Stimulated activated CD8-positive, alpha-beta memory T cell treated with anti-CD3 and anti-CD28 coated beads, Interleukin-4, amount 100 ng/mL, for 48 hours (primary cell): ENCODE measurements at places on chromosomes 16 and 17.
A peak's percentile ranks its signal among the peaks of the same experiment; 100 is the strongest.

DNA sequence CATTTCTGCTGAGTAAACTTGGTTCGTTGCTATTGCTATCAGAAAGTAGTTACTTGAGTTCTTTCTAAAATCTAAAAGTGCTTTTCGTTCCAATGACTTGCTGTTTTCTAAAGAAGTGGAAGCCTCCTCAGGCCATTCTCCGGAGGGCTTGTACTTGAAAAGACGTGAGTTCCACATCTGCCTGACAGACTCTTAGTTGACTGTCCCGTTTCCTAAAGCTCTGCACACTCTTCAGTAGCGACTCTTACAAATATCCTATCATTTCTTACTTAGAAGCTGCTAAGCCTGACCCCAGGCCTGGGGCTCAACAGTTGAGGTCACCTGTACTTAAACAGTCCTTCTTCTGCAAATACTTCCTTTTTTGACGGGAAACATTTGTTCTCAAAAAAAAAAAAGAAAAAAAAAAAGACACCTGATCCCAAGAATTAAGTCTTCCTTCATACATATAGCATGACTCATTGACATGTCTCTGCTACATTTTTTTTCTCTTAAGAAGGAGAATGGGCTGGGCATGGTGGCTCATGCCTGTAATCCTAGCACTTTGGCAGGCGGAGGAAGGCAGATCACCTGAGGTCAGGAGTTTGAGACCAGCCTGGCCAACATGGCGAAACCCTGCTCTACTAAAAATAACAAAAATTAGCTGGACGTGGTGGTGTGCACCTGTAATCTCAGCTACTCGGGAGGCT lies 61.5 kb downstream of the DHRS7C start:
- no peak for DNase-seq

DNA sequence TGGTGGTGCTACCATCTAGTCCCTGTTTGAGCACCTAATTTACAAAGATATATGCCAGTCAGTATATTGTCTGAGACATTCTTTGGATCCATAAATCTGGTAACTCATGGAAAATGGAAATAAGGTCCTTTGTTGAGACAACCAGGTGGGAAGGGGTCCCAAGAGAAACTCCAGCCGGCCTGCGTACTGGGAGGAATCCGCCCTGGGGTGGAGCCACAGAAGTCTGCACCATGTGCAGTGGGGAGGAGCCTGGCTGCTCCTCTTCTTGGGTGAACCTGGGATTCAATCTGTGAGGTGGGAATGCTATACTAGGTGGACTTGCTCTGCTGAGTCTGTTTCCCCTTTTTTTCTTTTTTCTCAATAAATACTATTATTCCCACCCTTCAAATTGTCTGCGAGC lies 339.2 kb upstream of the TNRC6C start:
- no peak for DNase-seq

DNA sequence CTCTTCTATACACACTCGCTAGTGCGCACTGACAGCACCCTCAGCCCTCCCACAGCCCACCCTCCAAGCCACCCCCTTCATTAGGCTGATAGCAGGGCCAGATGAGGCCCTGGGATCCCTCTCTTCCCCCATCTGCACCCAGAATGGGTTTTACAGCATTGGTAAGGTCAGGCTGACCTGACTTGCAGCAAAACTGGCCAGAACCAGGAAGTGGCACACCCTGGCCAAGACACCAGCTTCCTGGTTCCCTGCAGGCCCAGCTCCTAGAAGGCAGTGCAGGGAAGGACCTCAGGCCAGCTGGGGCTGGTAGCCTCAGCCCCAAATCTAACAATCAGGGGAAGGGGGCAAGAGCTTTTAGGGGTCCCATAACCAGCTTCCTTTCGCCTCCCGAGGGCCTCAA lies 50.0 kb upstream of the MRPS23 start:
- DNase-seq, result no peak

- DNase-seq, result no peak
Observed at GRCh38 chr16:63947022-63947421, 1174.8 kb downstream of the CDH11 start.

GRCh38 chr16:2084895-2085625 lies 37.3 kb downstream of the TSC2 start:
- DNase-seq, result no peak

- no peak for DNase-seq
Observed at GRCh38 chr16:88669980-88670379, 7.1 kb upstream of the MVD start.

DNA sequence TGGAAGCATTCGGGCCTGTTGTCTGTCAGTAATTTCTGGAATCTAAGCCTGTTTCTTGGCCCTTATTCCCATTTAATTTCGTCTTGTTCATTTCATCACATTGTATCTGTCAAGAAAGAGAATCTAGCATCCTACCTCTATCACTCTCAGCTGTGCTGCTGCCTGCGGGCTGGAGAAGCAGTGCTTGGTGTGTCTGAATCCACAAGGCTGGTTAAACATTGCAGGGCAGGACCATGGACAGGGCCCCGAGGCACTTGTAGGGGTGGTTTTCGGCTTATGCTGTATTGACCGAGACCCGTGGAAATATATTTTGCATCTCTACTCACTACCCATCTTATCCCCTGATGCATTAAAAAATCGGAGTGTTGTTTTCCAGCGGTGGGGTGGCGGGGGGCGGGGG lies 3.1 kb downstream of the RAB11FIP4 start:
- peak; percentile 71 for DNase-seq

DNA sequence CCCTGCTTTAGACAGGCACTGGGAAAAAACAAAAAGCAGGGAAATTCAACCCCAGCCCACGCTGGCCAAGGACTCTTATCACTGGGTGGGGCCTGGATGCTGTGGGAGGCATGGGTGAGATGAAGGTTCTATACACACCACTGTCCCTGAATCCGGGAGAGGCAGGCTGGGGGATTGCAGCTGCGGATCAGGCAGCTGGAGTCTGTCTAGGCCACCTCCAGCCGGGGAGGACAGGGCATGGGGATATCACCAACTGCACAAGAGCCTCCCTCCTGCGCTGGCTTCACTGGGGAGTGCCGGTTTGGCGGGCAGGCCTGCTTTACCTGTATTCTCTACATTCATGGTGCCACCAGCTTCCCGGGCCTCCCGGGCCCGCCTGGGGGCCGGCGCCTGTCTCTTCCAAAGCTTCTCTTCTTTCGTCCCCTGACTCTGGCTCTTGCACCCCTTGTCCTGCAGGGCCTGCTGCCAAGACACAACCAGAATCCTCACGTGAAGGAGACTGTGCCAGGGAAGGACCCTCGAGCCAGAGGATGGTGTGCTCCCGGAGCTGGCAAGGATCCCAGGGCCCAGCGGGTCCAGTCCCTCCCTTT lies 13.9 kb downstream of the KIFC3 start:
- no peak for DNase-seq

GRCh38 chr17:61057257-61057656 lies 342.4 kb upstream of the TBX2 start:
- no peak for DNase-seq

- no peak for DNase-seq
Observed at GRCh38 chr16:53043986-53044601, 8.6 kb downstream of the CHD9NB start.

DNA sequence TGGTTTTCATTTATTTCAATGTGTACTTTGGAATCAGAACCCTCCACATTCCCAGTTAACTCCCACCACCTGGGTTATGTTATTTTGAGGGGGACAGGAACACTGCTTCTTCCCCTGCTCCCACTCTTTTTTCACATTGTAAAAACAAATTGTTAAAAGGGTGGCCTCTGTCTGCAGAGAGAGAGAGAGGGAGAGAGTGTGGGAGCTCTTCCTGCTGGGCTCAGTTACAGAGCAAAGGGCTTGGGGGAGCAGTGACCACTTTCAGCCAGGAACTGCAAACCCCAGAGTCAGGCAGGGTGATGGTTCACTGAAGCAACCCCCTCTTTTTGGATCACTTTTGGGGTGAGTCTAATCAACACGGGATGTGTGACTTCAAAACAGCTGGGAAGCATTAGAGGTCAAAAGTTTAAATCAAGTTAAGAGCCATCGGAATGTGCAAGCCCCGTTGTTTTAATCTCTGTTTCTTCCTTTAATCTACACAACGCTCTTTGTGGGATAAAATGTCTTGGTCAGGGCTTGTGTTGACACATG lies 577.0 kb upstream of the CDH11 start:
- no peak for DNase-seq

- DNase-seq, result no peak
Observed at GRCh38 chr17:76197911-76198310, 42.4 kb downstream of the RNF157 start.

DNA sequence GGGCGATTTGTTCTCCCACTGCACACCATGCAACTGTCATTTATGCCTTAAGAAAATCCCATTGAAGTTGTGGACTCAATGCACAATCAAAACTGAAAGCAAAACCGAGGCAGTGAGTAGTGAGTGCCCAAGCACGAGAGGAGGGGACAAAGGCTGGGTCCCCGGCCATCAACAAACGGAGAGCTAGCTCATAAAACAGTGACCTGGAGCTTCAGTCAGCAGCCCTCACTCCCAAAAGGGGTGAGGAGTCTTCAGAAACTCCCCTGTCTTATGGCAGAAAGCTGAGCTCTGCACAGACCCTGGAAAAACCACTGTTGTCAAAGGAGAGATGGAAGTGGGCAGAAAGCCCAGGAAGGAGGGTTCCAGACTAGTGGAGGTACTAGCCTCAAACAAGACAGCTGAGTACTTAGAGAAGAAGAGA lies 96.9 kb downstream of the ADCY9 start:
- DNase-seq, result no peak

GRCh38 chr16:81496321-81496720 lies 51.7 kb downstream of the CMIP start:
- no peak for DNase-seq

DNA sequence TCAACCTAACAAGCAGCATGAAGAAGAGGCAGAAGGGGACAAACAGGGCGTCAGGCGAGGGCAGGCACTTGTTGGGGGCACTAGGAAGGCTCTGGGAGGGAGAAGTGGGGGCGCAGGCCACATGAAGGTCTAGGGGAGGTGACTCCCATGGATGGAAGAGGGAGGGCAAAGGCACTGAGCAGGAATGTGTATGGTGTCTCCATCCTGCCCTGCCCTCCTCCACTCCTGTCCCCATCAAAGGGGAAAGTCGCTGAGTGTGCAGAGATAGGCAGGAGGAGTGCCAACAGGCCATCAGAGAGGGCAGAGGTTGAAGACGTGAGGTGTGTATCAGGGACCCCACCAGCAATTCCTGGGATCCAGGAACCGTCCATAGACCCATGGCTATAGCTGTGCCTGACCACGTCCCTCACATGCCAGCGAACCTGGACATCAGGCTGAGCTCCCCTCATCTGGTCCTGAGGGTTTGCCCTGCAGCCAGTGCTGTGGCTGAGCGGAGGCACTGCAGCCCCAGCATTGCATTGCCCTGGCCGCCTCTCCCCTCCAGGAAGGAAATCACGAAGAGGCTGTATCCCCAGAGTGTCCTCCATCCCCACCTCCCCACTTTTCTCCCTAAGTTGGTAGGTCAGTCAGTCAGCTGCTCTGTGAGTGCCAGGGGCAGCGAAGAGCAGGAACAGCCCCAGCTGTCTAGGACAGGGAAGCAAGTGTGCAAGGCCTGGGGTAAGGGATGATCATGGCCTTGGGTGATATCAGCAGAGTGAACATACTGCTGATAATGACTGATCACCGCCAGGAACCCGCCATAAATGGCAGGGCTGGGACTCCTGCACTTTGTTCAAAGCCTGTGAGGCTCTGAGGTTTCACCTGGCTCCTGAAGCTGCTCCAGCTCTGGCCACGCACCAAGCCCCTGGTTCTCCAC lies 6.2 kb upstream of the CYB561 start:
- DNase-seq, result no peak

GRCh38 chr16:22252317-22252716 lies 44.9 kb upstream of the POLR3E start:
- no peak for DNase-seq

GRCh38 chr17:4785311-4786105 lies 656 bp downstream of the VMO1 start:
- DNase-seq, result no peak

- DNase-seq, result no peak
Observed at GRCh38 chr16:88511060-88511459, 58.0 kb downstream of the ZFPM1 start.

DNA sequence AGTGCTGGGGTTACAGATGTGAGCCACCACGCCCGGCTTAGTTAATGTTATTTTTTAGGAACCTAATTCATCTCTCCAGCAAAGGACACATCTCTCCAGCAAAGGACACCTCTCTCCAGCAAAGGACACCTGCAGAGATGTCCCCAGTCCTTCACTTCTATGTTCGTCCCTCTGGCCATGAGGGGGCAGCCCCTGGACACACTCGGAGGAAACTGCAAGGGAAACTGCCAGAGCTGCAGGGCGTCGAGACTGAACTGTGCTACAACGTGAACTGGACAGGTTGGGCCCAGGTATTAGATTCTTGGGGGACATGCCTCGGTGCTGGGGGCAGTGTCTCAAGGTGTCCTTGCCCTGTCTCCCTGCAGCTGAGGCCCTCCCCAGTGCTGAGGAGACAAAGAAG lies 4.7 kb downstream of the PFAS start:
- DNase-seq, result no peak

DNA sequence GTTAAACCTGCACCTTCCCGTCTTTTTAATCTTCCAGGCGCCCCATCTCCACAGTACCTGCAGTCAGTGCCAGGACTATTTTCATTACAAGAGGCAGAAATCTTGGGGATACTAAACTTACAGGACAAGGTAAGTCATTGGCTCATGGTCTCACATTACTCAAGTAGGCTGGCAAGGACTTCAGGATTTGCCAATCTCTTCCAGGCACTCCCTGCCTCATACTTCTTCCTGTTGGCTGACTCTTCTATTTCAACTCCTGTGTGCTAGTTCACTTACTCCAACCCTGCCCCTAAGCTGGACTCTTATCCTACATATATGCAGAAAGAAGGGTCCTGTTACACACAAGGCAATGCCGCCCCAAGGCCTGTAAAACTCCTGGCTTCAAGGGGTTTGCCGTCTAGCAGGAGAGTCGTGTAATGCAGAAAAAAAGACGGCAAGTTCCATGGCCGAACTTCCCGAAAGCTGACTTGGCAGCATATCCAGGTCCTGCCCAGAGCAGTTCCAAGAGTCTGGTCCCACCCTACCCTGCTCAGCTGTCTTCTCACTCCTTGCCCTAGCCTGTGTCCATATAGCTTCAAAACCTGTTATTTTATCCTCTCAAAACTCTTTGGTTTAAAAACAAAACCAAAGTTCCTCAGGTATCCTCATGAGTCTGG lies 14.8 kb downstream of the ERN1 start:
- DNase-seq, result no peak

DNA sequence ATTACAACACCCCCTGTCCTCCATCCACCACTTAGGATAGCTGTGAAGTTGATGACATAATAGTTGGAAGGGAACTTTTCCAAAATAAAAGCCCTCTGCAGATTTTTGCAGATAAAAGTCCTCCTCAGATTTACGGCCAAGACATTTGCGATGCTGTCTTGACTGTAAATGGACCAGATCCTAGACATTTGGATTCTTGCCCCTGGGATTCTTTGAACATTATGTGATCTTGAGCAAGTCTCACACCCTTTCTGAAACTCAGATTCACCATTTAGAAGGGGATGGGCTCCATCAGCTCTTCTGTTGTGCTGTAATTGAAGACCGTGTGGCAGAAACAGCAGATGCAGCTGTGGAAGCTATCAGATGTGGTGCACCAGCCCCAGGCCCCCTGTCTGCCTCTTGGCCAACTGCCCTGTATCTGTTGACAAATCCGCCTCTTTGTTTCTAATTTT lies 153.9 kb upstream of the CACNG3 start:
- no peak for DNase-seq
